ENCODE measurements at places on chromosomes 4 and X.

GRCh38 chr4:169823685-169824084 is 65.9 kb upstream of the HPF1 start:
- no peak for DNase-seq

GRCh38 chr4:20838476-20838875 is 138.2 kb downstream of the PACRGL start:
- DNase-seq: no peak

- DNase-seq: no peak
These were observed 72.7 kb downstream of the KDM6A start for GRCh38 chrX:44945736-44946135.

DNA sequence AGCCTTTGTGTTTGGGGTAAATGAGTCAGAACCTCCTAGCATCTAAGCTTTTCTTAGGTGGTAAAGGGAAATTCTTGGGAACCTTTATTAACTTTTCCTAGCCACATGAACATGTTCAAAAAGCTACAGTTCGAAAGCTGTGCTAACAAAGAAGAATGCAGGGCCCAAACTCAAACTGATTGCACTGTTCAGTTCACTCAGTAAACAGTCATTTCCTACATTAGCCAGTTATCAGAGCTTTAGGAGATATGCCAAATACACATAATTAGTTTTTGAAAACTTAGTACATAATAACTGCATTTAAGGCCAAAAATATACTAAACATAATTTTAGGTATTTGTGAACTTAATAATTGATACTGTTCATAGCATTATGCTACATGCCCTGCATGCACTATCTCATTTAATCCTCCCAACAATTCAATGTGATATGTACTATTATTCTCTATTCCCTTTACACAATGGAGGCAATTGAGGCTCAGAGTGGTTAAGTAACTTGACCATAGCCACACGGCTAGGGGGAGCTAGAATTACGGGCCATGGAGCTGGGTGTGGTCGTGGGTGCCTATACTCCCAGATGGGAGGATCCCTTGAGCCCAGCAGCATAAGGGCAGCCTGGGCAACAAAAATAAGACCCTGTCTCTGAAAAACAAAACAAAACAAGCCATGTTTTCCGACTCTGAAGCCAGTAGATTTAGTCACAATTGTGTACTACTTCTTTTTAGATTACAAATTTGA is 43.9 kb upstream of the PDGFRA start:
- no peak for DNase-seq

GRCh38 chr4:168240821-168241220 is 77.7 kb downstream of the DDX60 start:
- no peak for DNase-seq

GRCh38 chr4:158051401-158052235 is 121.2 kb downstream of the GASK1B start:
- no peak for DNase-seq

- DNase-seq: no peak
These were observed 20.6 kb upstream of the APELA start for GRCh38 chr4:164856396-164856795.

DNA sequence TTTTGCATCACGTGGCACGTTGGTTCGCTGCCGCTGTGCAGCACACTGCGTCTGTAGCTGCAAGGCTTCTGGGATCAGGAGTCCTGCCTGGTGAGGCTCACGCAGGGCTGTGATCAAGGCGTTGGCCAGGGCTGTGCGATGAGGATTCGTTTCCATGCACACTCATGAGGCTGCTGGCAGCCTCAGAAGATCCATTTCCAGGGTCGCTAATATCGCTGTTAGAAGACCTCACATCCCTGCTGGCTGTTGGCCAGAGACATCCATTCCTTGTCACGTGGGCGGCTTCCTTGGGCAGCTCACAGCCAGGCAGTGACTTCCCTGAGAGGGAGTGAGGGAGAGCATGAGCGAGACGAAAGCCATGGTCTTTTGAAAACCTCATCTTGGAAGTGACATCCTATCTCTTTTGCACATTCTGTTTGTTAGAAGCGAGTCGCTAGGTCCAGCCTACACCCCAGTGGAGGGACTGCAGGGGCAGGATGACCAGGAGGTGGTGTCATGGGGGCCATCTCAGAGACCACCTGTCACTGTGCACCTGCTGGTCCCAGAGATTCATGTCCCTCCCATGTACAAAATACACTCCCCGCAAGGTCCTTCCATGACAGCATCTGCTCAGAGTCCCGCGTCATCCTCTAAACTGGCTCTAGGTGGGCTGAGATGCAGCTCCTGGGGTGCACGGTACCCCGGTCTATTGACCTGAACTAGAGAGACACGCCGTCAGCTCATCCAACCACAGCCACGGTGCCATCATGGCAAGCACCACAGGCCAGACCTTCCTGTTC is 12.2 kb downstream of the RGS12 start:
- DNase-seq: no peak

DNA sequence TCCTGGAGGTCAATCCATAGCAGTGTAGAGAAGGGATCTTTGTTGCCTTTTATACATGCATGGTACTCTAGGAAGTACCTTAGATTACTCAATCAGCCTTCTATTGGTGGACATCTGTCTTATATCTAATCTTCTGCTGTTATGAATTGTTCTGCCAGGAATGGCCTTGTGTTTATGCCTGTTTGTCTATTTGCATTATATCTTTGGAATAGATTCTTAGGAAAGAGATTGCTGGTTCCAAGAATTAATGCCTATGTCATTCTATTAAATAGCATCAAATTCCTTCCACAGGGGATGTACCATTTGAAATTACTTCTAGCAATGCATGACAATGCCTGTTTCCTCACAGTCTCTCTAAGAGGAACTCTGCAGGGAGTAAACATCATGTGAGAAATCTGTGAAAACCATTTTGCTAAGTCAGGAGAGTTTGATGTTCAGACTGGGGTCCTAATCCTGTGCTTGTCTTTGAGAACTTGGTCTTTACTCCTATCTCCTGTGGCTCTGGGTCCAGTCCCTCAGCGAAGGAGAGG is 42.5 kb downstream of the BEX3 start:
- DNase-seq: no peak

DNA sequence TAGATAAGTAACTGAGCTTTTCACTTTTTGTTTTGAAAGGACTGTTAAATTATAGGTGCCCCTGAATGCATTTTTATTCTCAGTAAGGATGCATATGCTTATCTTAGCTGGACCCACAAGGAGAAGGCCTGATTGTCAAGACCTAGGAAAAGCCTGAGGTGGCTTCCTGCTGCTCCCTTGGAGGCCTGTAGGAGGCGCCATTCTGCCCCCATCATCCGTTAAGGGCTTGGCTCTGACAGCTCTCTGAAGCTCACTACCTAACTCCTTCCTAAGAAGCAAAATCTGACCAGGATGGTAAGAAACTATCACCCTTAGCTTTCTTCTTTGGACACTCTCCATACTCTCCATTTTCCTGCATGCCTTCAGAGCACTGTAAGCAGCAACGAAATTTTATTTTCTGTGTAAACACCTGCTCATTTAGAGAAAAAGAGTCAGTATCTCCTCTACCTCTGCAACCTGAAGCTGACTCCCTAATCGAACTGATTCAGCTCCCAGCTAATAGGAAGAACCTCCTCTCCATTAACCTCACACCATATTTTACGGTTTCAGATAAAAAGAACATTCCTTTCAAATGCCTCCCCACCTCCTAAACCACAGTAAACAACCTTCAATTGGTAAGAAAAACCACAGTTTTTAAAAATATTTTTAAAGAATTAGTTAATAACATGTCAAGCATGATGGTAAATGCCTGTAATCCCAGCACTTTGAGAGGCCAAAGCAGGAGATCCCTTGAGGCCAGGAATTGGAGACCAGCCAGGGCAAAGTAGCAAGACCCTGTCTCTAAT is 73.4 kb upstream of the EDNRA start:
- no peak for DNase-seq

Data from SW 1271 (cell line).